ENCODE measurements at places on chromosomes 13 and 19.

- DNase-seq = no peak
Measured at GRCh38 chr13:91017031-91017668, 330.3 kb upstream of the MIR17HG start.

DNA sequence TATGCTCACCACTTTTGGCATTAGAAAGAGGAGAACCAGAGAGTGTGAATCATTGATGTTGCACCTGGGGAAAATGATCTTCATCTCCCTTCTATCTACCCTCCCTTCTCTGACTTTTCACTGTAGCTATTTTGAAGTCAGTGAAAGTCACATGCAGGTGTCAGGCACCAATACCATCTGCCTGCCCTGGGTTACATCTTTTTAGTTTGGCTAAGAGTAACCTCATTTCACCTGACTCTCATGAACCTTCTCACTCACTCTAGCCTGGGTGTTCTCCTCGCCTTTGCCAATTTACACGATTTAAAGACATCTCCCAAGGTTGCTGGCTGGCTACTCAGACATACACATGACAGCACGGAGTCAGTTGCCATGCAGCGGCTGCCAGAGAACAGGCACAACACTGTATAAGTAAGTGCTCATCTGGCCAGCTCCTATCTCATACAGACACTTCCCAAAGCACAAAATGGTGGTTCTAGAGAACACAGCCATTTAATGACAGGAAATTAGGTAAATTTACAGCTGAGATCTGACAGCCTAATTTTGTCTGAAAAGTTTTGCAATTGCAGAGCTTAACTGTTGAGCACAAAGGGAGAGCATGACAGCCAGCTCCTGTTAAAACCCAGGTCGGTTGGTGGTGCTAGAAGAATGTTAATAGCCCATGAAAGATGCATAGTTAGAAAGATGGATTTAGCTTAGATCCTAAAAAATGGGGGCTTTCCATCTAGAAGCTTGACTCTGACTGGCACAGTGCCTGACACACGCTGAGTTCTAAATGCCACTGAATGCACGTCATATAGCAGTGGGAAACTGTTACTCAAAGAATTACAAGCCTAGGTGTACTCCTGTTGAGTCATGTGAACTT lies 32.5 kb downstream of the LCP1 start:
- no peak for DNase-seq

- DNase-seq = no peak
Measured at GRCh38 chr13:50509771-50510441, 333.6 kb downstream of the DLEU7 start.

DNA sequence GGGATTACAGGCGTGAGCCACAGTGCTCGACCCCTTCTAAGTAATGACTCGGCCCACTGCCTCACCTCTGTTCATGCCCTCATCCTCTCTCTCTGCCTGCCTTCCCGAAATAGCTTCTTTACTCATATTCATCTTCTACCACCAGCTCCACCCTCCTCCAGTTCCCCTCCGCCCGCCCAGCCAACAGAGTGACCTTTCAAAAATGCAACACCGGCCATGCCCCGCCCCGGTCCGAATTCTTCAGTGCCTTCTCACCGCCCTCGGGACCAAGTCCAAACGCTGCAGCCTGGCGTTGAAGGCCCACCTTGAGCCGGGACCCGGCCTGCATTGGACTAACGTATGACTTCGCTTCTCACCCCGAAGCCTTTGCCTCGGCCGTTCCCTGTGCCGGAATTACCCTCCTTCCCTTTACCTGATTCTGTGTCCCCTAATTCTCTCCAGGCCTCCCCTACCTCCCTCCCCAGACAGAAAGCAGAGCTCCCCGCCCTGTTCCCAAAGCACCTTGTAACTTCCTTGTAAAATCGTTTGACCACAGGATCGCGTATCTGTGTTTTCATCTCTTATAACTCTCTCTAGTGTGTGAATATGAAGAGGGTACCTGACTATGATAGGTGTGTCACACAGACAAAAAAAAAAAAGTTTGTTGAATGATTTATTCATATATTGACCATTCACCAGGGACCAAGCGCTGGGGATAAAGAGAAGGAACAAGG lies 8.1 kb upstream of the MUC16 start:
- DNase-seq = no peak

All from esophagus squamous epithelium (tissue), 5 donors.